ENCODE measurements at places on chromosomes 16 and 17. TPM values are rescaled to one million over a fixed set of nuclear protein-coding genes. Genes with fewer than 3 reads are reported as not detected.

CDK5R1 gene
- polyA plus RNA-seq, result not detected

KRTAP3-2 gene
- polyA plus RNA-seq, result 0.71 TPM

CPHXL2 gene
- 0.30 TPM for polyA plus RNA-seq

GRCh38 chr17:38674749-38675615, at the start of gene EPOP:
TSS of gene EPOP (minus strand) at chr17:38674957. CDS start at chr17:38674495, 462 bp downstream.
- DNase-seq, result peak; percentile 73

- DNase-seq, result no peak
Observed at GRCh38 chr17:19402171-19402570, 8.9 kb upstream of the RNF112 start.

DNA sequence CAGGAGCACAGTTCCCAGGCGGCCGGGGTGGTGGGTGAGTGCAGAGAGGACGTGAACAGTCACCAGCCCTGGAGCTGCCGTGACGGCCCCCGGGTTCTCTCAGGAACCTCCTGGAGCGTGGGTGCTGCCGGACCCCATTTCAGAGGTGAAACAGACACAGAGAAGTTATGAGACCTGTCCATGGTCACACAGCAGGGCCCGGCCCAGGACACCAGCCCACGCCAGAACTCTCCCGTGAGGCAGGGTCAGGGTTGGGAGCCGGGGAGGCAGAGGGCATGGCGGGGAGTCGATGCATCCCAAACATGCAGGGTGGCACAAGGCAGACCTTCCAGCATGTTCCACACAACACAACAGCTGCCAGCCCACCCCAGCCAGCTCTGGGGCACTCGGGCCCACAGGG, 3.8 kb upstream of the PVALEF start:
- DNase-seq, result no peak

GRCh38 chr16:19502395-19503131, 19.3 kb downstream of the GDE1 start:
- DNase-seq, result peak; percentile 67

- DNase-seq, result no peak
Observed at GRCh38 chr17:917941-918740, 61.4 kb downstream of the NXN start.

GRCh38 chr17:61225178-61225882, 174.3 kb upstream of the TBX2 start:
- no peak for DNase-seq
